Fibroblast of mammary gland (primary cell): ENCODE measurements at places on chromosomes 12 and 14.

DNA sequence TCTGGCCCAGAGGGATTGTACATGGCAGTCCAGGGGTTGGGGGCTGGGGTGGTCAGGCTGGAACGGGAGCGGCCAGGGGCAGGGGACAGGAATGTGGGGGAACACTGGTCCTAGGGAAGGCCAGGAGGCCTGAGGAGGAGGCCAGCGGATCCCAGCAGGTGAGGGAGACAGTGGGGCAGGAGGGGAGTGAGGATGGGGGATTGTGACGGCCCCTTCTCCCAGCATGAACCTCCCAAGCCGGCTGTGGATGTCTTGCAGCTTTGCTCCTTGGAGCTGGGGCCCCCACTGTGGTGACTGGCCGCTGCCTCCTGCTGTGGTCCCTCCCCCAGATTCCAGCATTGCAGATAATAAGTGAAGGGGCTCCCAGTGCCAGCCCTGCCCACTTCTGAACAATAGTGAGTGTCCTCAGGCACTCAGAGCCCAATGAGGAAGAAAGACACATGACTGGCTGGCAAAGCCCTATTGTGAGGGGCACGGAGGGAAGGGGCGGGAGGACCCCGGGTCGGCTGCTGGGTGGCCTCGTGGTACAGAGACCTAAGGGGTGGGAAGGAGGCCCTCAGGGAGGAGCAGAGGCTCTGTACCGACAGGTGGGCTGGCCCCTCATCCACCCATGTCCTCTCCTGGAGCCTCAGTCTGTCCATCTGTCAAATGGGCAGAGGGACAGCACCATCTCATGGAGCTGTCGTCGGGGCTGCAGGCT, 215.0 kb downstream of the KIF26A start:
- DNase-seq, result no peak

DNA sequence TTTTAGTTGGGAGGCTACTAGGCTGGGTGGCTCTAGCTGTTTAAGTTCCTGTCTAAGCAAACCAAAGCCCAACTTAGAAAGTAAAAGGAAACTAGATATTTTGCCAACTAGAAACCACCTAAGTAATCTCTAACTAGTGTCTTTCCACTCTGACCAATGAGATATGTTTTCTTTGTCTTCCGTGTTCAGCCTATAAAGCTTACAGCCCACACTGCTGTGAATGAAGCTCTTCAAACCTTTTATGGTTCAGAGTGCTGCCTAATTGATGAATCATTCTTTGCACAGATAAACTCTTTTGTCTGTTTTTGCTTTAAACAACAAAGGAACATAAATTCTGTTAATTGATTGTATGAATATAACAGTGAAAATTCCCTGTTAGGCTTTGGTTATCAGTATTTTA, 66.1 kb downstream of the FUT8 start:
- DNase-seq, result peak; percentile 38

DNA sequence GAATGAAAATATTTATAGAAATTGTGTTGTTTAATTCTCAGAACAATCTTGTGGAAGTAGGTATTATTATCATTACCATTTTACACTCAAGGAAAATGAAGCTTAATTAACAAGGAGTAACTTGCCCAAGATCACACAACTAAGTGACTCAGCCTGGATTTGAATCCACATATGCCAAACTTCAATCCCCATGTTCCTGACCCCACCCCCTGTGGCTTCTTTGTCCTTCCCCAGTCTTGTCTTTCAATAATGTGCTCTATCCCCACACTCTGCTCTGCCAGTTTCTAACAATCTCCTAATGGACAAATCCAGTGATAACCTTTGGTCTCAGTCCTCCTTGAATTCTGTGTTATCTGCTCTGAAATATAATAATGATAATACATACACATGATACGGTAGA, 355.2 kb downstream of the BMP4 start:
- DNase-seq, result no peak

GRCh38 chr14:24063263-24063836, 8.0 kb upstream of the CPNE6 start:
- DNase-seq, result no peak

- DNase-seq, result no peak
These were observed 49.2 kb downstream of the LIN52 start for GRCh38 chr14:74133833-74134481.

- no peak for DNase-seq
These were observed 14.3 kb downstream of the MYL2 start for GRCh38 chr12:110906083-110906482.

DNA sequence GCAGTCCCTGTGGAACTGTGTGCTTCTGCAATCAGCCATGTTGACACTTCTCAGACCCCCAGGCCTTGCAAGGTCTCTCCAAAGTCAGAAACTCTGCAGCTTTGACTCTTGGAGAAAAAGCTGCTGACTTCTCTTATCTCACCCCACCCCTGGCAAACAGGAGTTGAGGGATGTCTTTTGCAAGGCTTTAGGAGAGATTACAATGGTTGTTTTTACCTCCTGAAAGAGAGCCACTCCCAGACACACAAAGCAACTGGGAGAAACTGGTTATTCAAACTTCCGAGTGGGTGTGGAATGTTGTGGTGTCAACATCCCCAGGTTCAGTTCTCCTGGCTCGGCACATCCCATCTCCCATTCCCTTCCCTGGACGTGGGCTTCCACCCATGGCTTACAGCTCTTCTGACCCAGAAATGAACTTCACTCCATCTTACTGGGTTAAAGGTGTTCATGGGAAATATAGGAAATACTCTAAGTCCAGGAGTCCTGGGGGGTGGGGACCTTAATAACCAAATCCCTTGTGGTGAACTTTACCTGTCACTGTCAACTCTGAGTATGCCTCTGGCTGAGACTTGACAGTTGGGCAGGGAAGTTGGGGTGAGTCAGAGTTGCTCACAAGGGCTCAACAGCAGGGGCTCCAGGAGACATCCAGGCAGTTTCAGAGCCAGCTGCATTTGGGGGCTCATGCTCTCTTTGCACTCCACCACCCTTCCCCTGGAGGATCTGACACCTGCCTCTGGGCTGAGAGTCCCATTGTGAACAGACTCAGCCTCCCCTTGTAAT, 41.9 kb downstream of the CCDC177 start:
- DNase-seq, result no peak

DNA sequence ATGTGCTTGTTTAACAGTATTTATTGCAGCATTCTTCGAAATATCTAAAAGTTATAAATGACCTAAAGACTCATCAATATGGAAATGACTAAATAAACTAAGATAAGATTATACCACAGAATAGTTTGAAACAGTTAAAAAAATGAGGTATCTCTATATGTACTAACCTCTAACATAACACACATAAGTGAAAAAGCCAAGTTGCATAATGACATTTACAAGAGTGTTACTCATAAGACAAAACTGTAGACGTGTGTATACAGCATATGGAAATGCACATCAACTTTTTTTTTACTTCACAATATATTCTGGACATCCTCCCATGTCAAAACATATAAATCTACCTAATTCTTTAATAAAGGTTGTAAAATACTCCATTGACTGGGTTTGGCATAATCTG, 22.8 kb downstream of the CPM start:
- peak; percentile 62 for DNase-seq

- DNase-seq, result peak; percentile 39
These were observed 1.9 kb upstream of the LLPH start for GRCh38 chr12:66132408-66132807.

DNA sequence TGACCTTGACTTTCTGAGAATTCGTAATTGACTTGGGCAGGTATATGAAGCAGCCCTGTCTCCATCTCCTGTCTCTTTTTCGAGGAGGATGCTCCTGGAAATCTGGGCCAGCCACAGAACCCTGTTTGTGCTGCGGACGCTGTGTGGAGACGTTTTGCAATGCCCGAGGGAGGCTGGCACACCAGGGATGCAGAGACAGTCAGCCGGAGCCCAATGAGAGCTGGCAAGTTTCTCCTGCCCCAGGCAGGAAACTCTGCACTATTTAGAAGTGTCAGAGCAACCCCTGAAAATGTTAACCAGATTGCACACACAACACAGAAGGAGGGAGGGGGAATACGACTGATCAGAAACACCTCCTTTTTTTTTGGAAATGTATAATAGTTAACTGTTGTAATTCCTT, 103.2 kb upstream of the DYRK2 start:
- no peak for DNase-seq

DNA sequence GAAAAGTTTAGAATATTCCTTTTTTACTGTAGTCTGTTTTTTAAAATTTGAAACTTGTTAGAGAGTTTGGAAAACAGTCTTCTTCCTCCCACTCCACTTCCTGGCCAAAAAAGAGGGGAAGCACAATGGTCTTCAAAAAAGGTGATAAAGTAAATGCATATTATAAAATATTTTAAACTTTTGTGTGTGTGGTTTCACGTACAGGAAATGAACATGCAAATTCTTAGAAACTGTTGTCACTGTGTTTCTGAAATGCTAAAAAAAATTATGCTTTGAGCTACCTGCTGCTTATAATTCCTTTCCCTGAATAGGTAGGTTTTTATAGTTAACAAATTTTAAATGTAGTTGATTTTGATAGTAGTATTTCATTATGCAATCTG, 2.9 kb downstream of the FGFR1OP2 start:
- DNase-seq, result no peak

DNA sequence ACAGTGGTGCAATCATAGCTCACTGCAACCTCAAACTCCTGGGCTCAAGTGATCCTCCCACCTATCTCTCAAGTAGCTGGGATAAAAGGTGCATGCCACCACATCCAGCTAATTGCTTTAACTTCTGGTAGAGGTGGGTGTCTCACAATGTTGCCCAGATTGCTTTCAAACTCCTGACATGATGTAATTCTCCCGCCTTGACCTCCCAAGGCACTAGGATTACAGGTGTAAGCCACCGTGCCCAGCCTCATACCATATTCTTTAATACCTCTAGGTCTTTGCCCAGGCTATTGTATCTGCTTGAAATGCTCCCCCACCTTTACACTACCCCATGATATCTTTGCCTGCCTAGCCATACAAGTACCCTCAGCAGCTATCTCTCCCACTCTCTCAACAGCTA, 11.3 kb downstream of the R3HDM2 start:
- DNase-seq, result no peak

GRCh38 chr12:24378548-24379407, 429.3 kb upstream of the SOX5 start:
- DNase-seq, result no peak

- no peak for DNase-seq
These were observed 8.5 kb upstream of the SERPINA5 start for GRCh38 chr14:94572637-94573303.

DNA sequence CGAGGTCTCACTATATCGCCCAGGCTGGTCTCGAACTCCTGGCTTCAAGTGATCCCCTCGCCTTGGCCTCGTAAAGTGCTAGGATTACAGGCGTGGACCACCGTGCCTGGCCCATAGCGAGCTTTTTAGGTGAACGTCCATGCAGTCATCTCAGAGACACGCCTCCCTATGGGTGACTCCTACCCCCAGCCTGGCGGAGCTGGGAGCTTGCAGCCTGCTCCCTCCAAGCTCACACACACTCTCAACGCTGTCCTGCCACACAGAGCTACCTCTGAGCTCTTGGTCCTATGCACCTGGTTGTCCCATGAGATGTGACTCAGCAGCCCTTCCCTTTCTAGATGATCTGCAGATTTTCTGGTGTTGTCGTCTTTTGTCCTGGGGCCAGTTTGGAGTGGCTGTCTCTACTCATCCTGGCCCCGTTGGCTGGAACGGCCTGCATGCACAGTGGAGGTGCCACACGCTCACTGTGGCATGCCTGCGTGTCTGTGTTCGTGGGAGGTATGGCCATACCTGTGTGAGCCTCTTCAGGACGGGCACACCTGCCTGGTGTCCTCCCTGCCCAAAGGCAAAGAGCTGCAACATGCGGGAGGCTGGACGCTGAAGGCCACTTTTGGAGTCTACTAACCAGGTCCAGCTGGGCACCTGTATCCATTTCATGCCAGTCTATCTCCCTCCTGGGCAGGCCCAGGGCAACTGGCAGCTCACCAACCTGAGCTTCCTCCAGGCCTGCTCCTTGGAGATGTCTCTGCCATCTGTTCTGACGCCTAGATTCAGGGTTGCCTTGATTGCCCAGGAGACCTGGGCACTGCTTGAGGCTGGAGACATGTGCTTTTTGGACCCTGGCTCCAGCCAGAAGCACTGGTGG, 18.1 kb downstream of the CABP1 start:
- no peak for DNase-seq

DNA sequence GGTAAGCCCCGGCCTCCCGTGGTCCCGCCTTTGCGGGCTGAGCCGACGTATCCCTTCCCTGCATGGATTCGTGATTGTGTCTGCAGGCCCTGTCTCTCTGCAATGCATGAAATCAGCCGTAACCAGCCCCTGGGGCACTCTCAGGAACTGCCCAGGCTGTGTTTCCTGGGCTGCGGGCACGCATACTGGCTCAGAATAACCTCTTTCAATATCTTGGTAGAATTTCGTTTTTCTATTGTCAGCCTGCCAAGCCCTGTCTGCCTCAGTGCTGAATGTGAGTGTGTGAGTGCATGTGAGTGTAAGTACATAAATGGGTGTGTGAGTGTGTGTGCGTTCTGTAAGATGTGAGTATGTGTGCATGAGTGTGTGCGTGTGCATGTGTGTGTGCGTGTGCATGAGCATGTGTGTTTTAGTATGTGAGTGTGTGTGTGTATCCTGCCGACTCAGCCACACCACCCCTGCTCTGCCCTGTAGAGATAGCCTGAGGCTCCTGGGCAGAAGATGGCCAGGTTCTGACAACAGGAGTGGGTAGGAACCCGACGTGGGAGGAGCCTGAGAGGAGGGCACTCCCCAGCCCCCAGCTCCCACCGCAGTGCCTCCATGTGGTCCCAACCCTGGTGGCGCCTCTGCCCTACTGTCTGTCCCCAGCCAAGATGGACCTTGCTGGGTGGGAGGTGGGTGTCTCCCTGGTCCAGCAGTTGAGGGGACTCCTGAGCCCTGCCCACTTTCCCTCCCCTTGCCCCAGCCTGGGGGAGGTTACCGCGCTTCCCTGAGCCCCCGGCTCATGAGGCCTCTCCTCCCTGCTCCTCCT, 268.8 kb downstream of the ADGRD1 start:
- DNase-seq, result no peak

DNA sequence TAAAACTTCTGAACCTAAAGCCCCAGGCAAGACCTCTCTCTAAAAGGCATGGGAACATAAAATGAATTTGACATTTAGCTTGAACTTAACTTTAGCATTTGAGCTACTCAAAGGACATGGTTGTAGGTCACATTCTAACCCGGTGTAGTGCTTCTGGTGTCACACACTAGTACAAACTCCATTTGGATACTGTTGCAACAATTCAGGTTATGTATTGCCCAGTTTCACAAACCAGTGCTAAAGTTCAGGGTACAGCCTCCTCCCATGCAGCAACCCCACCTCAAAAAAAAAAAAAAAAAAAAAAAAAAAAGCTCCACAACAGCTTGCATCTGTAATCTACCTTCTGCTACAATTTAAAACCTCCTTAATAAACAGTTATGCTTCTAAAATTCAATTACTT, 7.8 kb downstream of the PPTC7 start:
- peak; percentile 36 for DNase-seq

- peak; percentile 71 for DNase-seq
These were observed 89.2 kb downstream of the CFAP54 start for GRCh38 chr12:96578526-96579125.

- no peak for DNase-seq
These were observed 8.8 kb upstream of the TIGAR start for GRCh38 chr12:4312251-4312650.

GRCh38 chr14:25003537-25003936, 46.4 kb downstream of the STXBP6 start:
- DNase-seq, result peak; percentile 54
